Gastroesophageal sphincter (tissue), 4 donors: ENCODE measurements at places on chromosomes 4 and X.

DNA sequence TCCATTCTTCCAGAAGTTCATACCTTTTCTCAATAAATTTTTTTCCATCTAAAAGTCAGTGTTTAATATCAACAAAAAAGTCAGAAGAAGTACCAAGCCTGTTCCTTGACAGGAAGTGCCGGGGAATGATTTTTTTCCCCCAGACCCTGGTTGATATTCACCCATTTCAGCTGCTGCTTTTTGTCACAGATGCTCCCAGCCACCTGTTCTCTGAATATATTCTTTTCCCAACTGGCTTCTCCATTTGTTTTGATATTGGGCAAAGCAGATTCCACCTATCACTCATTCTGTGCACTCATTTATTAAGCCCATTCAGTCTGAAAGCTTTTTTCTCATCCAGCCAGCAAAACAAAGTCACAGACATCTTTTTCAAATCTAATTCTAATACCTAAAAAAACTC is 139.9 kb downstream of the FRMPD4 start:
- no peak for ATAC-seq

DNA sequence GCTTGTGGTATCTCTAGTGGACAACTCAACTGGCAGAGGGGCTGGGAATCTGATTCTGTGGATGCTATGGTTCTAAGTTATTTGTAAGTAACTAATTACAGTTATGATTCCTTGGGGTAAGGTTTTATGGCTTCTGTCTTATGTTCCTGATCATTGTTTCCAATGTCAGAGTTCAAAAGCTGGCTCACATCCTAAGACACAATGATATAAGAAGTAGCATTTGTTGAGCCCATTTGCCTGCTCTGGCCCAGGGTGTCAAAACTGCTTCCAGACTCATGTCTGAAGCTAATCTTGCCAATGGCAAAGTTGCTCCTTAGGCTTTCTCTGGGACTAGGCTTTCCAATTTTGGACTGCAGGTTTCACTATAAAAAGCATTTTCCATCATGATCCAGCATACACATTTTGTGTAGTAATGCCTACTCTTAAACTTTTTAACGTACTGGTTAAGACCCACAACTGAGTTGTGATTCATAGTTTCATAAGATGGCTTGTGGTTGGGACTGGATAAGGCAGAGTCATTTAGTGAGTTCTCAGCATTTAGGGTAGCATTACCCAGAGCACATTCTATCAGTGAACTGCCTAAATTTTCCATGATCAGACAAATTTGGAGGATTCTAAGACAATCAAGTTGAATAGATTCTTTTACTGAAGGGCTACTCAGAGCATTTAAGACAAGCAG is 50.0 kb downstream of the CCNI start:
- ATAC-seq: no peak

DNA sequence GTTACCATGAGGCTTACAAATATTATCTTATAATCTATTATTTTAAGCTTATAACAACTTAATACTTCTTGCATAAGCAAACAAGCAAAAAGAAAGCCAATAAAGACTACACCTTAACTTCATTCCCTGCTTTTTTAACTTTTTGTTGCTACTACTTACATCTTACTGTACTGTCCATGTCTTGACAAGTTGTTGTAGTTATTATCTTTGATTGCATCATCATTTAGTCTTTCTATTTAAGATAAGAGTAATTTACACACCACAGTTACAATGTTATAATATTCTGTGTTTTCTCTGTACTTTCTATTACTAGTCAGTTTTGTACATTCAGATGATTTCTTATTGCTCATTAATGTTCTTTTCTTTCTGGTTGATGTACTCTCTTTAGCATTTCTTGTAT is 346.6 kb downstream of the SMARCA1 start:
- ATAC-seq: no peak

DNA sequence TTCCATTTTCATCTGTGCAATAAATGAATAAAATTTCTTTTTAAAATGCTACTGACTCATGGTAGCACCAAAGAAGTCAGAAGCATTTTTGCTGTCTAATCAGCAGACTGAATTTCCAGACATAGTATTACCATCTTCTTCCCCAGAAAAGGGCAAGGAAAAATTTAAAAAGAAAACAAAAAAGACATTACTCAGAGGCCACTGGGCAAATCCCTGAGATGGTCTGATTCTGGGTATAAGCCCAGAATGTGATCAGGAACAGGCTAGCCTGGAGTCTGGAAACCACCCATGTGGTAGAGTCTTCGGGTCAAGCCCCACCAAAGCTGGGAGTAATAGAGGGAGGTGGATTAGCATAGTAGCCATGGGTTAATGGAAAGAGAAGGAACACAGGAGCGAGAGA is 342.8 kb downstream of the FBXW7 start:
- no peak for ATAC-seq

GRCh38 chr4:81522711-81523110 is 51.0 kb upstream of the RASGEF1B start:
- ATAC-seq: no peak

DNA sequence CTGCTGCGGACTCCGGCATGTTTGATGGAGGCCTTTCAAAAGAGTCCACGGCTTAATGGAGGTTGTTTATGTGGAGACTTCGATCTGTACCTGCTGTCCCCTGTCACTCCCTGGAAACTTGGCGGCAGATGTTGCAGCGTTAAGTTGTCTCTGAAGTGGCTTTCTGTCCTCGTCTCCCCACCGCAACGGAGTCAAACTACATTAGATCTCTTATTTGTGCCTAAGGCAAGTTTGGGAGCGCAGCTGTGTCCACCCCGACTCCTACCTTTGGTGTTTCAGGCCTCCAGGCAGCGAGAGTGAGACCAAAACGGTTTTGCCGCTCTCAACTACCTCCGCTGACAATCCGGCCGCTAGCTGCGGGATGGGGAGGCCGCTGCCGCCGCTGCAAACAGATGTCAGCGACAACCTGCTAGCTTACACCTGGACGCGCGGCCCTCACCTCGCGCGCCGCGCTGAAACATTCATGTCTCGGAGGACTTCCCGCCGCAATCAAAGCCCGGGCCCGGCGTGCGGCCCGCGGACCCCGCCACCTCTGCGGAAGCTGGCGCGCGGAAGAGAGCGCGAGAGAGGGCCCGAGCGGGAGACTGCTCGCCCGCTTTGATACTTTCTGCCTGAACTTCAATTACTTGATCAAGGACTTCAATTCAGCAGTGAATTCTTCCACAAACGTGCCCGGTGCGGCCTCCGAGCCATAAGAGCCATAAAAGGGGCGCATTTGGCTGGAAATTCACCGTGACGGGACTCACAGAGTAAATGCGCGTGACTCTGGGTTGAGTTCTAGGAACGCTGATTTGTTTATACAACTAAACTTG is 108.4 kb downstream of the ANTXR2 start:
- ATAC-seq: no peak

DNA sequence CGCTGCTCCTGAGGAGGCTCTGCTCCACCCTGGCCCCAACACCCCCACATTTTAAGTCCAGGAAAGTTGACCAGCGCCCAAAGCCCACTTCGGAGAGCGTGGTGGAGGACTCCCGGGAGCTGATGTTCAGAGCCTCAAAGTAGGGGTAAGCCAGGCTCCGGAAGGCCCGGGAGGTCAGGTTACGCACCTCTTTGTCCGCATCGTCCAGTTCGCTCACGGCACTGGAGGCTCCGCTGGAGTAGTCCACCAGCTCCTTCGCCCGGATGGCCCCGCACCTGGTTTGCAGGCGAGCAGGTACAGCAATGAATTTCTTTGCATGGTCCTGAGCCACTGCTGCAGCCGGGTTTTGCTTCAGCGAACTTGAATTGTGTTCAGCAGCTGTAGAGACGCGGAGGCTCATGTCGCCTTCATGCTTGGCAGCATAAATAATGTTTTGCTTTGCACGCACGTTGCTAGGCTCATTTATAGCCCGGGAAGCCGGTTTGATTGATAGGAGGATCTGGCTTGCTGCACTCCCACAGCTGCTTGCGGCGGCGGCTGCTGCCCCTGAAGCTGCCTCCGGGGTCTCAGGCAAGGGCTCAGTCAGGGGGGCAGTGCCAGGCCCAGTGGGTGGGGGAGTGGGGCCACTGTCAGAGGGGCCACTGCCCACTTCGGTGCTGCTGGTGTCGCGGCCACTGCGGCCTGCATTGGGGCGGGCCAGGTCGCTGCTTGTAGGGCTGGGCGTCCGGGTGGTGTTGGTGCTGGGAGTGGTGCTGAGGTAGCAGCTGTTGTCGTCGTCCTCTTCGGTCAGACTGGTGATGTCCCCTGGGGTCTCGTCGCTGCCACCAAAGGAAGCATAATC is 4.8 kb downstream of the C4orf54 start:
- no peak for ATAC-seq

DNA sequence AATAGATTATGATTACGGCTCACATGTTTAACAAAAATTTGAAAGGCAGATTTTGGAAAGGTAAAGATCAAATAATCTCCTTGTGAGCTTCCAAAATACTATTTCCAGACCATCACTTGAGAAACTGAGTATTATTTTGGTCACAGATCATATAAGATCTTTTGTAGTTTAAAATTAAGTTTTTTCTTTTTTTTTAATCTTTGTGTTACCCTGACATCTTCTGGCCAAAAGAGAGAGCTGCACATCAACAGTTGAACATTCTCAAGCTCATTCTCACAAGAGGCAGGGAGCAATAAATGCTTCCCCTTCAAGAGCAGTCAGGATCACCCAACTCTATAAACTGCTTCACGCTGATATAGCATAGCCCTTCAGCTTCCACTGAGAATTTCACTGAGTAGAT is 15.9 kb downstream of the TMEM192 start:
- no peak for ATAC-seq

- ATAC-seq: no peak
Observed at GRCh38 chrX:38327775-38328081, 419 bp upstream of the RPGR start.

GRCh38 chr4:152070854-152071253 is 310.0 kb upstream of the GATB start:
- ATAC-seq: no peak

GRCh38 chrX:1492421-1493012 is 39.8 kb upstream of the ASMTL start:
- ATAC-seq: no peak

DNA sequence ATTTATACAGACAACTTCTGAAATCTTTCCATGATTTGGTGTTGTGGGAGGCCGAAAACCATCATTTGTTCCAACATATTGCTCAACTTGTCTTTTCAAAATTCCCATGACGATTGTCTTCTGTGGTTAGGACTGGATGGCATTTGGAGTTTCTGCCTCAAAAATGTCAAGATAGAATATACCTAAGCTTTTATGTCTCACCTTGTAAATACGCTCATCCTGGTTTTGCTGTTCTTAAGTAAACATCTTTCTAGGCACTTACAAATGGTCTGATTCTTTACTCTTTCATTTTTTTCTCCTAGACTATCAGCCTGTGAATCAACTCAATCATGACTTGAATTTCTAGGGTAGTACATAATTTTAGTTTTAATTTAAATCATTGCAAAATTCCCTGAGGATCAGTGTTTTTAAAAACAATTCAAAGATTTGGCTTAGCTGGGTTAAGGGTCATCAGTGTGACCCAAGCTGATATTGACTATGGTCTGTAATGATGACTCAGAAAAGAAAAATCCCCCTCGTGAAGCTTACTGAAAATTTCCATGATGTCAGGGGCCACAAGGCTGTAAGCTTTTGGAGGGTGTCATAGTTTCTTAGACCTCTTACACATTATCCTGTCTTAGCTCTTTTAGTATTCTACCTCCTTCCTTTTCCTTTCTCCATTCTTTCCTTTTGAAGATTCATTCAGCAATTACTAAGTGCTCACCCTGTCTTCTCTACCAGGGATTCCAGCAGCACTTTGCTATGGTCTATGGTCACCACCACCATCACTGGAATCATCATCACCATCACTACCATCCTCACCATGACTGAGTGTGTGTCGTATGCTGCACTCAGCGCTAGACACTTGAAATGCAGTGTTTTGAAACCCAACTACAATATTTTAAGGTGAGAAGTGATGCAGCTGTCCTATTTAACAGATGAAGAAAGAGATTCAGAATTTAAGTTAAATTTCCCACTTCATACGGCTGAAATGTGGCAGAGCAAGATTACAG is 124.4 kb downstream of the CPE start:
- ATAC-seq: peak; percentile 79

GRCh38 chr4:167399201-167399600 is 164.9 kb upstream of the SPOCK3 start:
- ATAC-seq: no peak

DNA sequence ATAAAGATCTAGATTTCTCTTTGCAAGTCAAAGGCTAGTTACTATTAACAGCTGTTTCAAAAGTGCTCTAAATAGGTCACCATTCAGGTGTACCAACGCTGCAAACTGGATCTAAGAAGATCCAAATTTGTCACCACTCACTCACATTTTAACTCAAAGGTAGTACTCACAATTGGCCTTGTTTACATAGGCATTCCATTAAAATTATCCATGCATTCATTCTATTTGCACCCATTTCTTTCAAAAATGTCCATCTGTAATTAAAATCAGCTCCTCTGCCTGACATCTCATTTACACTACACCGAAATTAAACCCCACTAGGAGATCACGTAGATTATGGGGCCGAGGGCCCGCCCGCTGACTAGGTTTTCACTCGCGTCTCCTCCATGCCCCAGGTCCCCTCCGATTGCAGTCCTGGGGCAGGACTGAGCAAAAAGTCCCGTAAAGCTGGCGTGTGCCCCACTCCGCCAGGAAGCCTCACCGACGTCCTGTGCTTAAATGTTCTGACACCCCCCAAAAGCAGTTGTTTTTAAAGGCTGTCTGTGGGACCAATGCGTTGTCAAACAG is 1.3 kb upstream of the ING2 start:
- ATAC-seq: no peak

DNA sequence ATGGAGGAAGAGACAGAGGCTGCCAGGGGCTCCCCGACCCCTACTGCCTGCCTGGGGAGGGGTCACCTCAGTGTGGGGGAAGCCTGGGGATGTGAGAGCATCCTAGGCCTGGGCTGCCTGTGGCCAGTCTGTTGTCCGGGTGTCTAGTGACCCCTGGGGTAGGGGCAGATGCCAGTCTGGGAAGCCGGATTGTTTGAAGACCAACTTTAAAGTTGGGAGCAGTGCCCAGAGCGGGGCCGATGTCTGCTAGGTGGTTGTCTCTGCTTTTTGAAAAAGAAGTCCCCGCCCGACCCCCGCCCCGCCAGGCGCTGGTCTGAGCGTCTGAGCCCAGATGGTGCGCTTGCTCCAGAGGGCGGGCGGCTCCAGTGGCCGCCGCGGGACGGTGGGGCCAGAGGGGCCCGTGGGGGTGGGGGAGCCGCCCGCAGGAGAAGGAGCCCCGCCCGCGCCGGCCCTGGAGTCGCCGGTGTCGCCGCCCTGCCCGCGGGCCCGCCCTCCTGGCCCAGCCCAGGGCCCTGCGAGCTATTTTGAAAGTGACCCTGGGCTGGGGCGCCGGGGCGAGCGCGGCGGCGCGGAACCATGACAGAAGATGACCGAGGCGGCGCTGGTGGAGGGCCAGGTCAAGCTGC is at the start of gene DOK7:
DOK7 (plus strand) TSS at position 517 of the 626 bp plus-strand sequence; CDS start at position 587, 70 bp downstream.
- ATAC-seq: peak; percentile 40
